Stimulated activated naive CD8-positive, alpha-beta T cell treated with anti-CD3 and anti-CD28 coated beads, Interleukin-15, Interleukin-2, amounts not matched to agents 100 U/mL and 50 U/mL, for 24 hours (primary cell): ENCODE measurements at places on chromosomes 11 and 22.

DNA sequence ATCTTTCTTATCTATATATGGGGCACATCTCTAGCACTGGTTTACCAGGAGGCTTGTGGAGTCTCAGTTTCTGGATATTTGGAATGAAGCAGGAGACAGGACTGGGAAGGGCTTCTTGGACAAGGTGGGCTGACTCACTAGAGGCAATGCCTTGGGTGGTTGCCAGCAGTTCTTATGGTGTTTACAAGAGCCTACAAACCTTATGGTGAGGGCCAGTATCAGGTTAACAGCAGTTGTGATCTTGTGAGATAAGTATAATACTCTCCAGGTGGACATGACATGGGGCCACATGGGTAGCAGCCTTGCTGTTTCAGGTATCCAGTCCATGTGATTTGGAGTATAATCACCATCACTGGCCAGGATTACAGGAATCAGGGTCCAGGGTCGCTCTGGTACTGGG lies 10.2 kb downstream of the FUT4 start:
- DNase-seq = no peak

- no peak for DNase-seq
Observed at GRCh38 chr22:20563466-20563906, 56.1 kb downstream of the MED15 start.

- no peak for DNase-seq
Observed at GRCh38 chr11:69167916-69168691, 12.4 kb downstream of the SMIM38 start.

DNA sequence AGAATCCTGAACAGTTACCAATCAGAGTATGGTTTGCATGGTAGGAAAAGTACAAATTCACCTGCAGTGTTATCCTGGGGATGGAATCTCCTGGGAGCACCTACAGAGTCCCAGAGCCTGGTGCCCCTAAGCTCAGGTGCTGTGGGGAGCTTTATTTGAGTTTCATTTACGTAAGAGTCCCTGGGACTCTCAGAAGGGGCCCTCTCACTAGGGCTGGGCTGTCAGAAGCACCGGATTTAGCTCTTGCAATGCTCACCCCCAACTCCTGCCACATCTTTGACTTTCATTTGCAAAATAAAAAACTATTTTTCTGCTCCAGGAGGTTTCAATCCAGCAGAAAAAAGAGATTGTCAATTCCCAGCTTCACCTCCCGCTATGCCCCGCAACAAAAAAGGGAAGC lies 569.8 kb upstream of the B3GAT1 start:
- DNase-seq = no peak
